Activated T-helper 1 cell treated with Interleukin-2 at 50 U/mL for 16 hours (primary cell): ENCODE measurements at places on chromosomes 1 and 21.

DNA sequence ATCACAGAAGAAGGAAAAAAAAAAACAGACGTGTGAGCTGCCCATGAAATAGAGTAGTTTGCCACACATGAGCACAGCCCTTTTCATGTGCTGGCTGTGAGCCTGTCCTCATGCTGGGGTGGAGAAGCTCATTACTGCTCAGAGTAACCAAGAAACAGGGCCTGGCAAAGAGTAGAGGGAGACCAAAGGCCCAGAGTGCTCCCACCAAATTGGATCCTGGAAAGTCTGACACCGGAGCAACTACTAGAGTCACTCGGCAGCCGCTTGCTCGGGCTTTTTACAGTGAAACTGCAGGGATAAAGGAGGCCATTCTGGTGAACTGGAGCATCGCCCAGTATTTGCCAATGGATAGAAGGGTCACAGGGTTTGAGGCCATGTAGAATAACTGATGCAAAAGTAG, 64.4 kb upstream of the BARHL2 start:
- DNase-seq: no peak

DNA sequence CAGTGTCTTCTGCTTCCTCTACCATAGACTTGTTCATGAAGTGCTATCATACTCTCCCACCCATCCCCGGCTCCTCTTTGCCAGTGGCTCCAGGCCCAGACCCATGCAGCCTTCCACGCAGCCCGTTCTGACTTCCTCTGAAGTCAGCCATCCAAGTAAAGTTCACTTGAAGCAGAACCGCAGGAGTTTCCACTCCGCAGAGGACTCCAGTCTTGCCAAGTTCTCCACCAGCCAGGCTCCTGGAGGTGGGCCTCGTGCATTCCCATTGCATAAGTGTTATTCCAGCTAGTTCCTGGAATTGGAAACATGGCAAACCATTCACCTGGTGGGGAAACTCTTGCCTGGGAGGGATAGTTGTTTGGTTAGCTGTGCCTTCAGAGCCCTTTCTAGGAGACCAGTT, 185.1 kb downstream of the PLPP3 start:
- DNase-seq: no peak

DNA sequence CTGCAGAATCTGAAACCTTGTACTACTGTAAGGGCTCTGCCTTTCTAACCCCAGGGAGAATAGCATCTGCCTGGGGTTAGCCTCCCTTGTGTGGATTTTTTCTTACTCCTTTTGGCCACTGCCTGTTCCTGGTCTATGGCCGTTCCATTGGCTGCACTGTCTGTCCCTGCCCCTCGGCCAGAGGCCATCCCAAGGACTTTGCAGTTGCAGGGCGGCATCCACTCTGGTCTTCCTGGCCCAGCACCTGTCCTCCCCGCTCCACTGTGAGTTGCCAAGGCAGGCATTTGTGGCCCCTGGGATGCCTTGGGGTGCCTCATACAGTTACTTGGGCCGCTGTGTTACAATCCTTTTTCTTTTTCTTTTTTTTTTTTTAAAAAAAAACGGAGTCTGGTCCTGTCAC, 45.8 kb downstream of the PDE9A start:
- no peak for DNase-seq

DNA sequence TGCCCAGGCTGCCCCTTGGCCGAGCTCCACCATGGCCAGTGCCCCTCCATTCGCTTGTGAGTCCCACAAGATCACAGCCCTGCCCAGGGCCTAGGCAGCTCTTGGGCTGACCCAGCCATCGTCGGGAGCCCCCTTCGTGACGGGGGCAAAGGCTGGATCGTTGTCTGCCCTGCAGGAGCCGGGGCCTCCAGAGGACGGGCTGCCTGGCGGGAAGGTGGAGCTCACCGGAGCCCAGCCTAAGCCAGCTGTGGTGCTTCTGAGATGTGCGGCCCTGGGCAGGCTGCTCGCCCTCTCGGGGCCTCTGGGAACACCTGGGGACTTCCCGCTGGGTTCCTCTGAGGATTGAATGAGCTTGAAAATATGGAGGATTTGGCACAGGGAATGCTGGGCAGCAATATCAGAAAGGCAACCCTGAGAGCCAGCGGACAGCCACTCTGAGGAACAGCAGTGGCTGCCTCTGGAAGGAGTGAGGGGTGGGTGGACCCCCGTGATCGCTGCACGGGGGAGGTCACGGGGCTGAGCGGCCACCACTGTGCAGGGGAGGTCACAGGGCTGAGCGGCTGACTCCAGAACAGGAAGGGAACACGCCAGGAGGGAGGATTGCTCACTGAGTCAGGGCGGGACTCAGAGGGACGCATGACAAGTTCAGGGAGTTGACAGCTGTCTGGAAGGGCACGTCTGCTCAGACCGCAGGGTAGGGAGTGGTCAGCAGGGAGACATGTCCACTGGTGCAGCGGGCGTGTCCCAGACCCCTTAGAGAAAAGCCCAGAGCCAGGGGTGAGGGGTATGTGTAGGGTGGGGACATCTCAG, 19.3 kb downstream of the TP73 start:
- DNase-seq: no peak

DNA sequence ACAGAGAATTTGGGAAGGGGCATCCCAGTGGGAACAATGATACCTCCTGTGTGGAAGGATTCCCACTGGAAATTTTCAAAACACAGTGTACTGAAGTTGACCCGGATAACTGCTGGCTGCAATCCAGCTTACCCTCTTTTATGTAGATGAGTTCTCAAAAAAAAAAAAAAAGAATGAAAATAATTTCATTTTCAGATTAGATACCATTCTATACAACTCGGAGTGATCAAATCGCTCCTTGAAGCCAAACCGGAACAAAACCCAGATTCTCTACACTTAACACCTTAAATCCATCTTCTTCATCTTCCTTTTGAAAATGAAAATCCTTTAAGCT, 69.1 kb downstream of the KAZN start:
- DNase-seq: no peak

DNA sequence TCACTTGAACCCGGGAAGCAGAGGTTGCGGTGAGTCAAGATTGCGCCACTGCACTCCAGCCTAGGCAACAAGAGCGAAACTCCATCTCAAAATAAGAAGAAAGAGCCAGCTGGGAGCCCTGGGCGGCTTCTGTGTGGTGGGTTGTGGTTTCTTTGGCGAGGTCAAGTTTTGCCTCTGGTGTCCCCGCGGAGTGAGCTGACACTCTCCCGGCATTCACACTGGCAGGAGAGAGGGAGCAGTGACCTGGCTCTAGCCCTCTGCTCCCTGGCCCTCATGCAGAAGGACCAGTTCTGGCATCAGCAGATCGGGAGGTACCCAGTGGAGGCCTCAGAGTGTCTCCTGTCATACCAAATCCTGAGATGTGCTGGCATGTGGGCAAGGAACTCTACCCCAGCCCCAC, 81.0 kb upstream of the VAMP3 start:
- no peak for DNase-seq

- DNase-seq: no peak
Measured at GRCh38 chr1:164624400-164624799, 65.4 kb downstream of the PBX1 start.

- DNase-seq: no peak
Measured at GRCh38 chr1:165632152-165632469, 1.1 kb downstream of the MGST3 start.

- DNase-seq: no peak
Measured at GRCh38 chr1:93715529-93716126, 34.0 kb upstream of the BCAR3 start.

GRCh38 chr1:216600730-216601609, 122.3 kb downstream of the ESRRG start:
- DNase-seq: no peak

DNA sequence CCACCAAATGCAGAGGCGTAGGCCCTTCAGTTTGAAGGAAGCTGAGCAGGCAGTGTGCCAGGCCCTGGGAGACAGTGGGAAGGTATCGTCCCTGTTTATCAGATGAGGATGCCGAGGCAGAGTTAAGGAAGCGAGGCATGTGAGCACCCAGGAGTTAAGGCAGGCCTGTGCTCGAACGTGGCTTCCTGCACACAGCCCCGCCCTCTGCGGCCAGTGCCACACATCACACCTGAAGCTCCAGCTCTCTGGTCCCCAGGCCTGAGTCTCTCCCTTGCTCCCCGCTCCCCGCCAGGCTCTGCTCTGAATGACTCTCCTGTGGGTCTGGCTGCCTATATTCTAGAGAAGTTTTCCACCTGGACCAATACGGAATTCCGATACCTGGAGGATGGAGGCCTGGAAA, 32.1 kb downstream of the EPHX1 start:
- no peak for DNase-seq

DNA sequence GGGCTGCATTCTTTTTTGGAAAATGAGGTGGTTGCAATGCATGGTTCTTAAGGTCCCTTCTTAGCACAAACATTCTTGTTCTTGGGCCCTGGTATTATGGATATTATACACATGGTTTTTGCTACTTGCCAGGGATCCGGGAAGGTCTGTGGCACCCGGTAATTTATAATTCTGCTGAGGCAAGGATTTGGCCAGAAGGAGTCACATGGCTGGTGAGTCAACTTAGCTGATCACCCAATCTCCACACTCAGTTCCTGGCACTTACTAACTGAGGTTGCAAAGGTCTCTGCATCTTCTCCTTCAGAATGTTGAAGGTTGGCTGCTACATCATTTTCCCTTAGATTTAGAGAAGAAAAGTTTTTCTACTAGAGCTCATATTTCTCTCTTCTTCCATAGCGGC, 112.5 kb downstream of the ROR1 start:
- DNase-seq: no peak

DNA sequence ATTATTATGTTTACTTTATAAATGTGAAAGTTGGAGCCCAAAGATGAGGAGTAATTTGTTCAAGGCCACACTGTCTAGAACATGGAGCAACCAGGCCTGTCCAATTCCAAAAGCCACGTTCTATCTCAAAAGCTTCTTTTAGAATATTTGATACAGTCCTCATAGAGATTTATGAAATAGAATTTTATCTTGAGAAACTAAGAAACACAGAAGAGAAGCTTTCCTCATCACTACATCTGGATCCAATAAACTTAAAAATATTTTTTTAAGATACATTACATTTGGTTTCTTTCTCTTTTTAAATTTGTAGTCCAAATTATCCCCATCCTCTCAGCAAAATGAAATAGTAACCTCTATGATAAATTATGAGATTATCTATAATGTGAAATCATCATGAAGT, 58.9 kb downstream of the DDAH1 start:
- DNase-seq: no peak

DNA sequence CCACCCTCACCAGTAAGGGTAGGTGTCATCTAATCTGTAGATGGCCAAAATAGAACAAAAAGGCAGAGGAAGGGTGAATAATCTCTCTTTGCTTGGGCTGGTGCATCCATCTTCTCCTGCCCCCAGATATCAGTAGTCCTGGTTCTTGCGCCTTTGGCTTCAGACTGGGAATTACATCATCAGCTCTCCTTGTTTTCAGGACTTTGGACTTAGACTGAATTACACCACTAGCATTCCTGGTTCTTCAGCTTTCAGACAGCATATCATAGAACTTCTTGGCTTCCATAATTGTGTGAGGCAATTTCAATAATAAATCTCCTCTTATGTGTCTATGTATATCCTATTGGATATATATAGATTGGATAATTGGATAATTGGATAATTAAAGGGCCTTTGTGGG, 403.0 kb upstream of the USP24 start:
- DNase-seq: no peak

GRCh38 chr21:34881839-34882371, 167.2 kb downstream of the RUNX1 start:
- no peak for DNase-seq

- DNase-seq: no peak
Measured at GRCh38 chr1:15172405-15173259, 19.1 kb downstream of the TMEM51 start.

GRCh38 chr21:22582026-22582425, 1583.8 kb downstream of the NCAM2 start:
- no peak for DNase-seq

- DNase-seq: no peak
Measured at GRCh38 chr1:30345491-30346130, 377.8 kb downstream of the MATN1 start.

DNA sequence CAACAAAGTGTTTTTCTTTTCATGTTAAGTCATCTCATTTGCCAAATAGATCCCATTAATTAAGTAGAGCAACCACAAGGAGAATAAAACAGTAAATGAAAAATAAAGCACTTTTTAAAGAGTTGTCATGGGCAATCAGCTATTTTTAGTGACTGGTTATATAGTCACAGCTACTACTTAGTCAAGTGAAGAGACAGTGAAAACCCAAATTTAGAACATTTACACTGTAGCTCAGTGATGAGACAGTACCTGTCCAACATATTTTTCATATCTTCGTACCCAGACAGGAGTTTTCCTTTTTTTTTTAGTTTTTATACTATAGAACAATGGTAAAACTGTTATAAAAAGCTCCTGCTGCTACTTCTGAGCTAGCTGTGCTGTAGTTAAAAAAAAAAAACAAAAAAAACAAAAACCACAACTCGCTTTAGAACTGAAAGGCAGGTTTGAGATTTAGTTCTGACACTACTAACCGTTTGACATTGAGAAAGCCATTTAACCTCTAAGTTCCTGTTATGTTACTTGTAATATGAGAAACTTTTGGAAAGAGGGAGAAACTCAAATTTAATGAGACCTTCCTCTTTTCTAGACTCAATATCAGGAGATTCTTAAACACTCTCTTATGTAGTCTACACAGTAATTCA, 777.5 kb downstream of the ADGRL2 start:
- DNase-seq: no peak

DNA sequence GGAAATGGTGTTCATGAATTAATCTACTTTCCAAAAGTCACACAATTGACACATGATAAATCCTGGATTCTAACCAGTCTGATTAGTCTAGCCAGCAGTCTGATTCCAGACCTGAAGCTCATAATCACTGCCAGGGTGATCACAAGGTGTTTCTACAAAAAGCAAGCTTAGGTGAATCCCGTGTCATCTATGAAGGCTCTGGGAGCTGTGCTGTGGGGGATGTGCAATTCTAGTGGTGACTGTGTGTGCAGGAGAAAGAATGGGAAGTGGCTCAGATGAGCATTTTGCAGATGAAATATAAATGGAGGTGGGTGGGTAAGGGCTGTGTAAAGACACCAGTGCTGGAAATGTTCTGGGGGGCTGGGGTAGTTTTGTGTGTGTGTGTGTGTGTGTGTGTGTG, 1.8 kb upstream of the NPPB start:
- DNase-seq: no peak
